Epithelial cell of proximal tubule (primary cell): ENCODE measurements at places on chromosomes 7 and 10. TPM values are rescaled to one million over a fixed set of nuclear protein-coding genes. Genes with fewer than 3 reads are reported as not detected.

The GJD4 gene
- total RNA-seq = not detected in 2 replicates

The ZNF467 gene
- total RNA-seq = 0.07 and 0.12 TPM in 2 replicates

The ELFN1 gene
- total RNA-seq = 0.14 and 0.23 TPM in 2 replicates

The GPR22 gene
- total RNA-seq = not detected in 2 replicates

The CHAT gene
- not detected in 2 replicates for total RNA-seq

The TAF5 gene
- 7.5 and 11.3 TPM in 2 replicates for total RNA-seq

The HOXA6 gene
- total RNA-seq = 5.7 and 11.8 TPM in 2 replicates

The SEMA3C gene
- 68.6 and 77.1 TPM in 2 replicates for total RNA-seq

The SCIN gene
- total RNA-seq = 5.1 and 6.3 TPM in 2 replicates

The PROSER2 gene
- 91.6 and 112 TPM in 2 replicates for total RNA-seq

The ST8SIA6 gene
- 0.23 TPM in 1 of 2 replicates, not detected in the other for total RNA-seq

The TSPAN14 gene
- total RNA-seq = 96.7 and 139 TPM in 2 replicates

The DNAJC30 gene
- 2.7 and 6.1 TPM in 2 replicates for total RNA-seq

The TCAF2 gene
- total RNA-seq = 0.07 and 2.3 TPM in 2 replicates

The COL17A1 gene
- 1.7 and 2.3 TPM in 2 replicates for total RNA-seq

The CALD1 gene
- total RNA-seq = 140 and 141 TPM in 2 replicates

The GPR15LG gene
- total RNA-seq = 1.0 TPM in 1 of 2 replicates, not detected in the other
